ENCODE measurements at places on chromosomes 5 and 9.

DNA sequence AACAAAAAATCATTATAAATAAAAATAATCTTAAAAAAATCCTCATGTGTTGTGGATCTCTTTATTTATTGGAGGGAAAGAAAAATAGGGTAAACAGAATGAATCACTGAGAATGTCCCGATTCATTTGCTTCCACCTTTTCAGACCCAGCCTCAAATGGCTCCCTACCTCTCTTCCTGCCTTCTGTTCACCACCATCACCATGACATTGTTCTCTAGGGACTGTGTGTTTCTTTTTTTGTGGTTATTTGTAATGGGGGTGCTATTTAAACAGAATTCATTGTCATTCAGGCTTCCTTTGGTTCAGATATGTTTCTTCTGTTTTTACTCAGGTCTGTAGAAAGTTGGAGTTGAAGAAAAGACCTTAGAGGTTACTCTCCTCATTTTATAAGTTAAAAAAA, 198.2 kb downstream of the KIF4B start:
- no peak for DNase-seq

DNA sequence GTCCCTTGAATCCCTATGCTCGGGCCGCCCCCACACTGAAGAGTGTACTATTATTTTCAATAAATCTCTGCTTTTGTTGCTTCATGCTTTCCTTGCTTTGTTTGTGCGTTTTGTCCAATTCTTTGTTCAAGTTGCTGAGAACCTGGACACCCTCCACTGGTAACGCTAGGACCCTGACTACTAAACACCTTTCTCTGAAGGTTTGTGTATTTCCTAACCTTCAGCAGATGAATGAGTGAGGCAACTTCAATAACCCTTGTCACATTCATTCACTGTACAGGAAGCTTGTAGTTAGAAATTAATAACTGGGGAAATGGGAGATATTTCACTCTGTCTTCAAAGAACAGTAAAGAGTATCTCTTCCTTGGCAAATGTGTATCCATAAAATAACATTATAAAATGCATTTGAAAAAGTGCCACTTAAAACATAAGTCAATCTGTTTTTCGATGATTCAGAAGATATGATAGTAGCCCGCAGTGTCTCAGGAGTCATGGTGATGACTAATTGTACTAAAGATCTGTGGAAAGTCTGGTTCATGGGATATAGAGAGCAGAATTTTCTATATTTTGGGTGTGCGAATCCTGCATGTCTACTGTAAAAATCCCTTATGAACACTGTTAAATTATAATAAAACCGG, 43.2 kb upstream of the ANKH start:
- DNase-seq, result no peak

DNA sequence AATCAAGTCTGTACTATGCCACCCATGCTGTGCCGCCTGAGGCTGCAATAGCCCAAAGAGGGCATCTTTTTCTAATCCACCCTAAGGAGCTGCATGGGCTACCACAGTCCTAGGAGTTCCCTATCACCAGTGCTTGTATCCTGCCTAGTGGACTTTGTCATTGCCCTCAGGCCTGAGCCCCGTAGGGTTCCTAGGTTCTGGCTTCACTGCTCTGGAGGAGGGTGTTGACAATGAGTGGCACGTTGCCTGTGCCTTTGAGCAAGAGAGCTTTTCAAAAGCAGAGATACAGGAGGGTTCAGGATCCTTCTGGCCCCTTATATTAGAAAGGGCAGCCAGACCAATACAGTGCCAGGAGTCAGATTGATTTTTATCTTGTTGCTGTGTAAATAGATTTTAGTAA, 93.0 kb downstream of the PRDM6 start:
- no peak for DNase-seq

DNA sequence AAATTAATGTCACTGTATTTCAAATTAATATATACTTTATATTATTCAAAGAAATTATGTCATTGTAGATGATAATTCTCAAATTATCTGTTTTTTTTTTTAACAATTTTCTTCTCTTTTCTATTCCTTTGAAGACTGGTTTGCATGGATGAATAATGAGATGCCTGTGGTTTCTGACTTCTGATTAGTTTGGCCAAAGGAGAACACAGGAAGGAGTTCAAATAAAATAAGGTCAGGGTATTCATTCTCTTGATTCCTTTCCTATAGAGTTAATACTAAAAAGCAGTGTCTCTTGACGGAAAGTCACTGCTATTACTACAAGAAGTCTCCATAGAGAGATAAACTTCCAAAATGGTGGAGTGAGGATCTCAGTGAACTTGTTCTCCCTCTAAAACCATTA, 279.6 kb upstream of the FTMT start:
- no peak for DNase-seq

GRCh38 chr5:55102348-55102747, at the start of gene GZMA:
GZMA (plus strand) TSS chr5:55102646; CDS start chr5:55102683, 37 bp downstream.
- no peak for DNase-seq

GRCh38 chr5:56561-57290, 35.2 kb upstream of the PLEKHG4B start:
- DNase-seq, result no peak

- DNase-seq, result no peak
Measured at GRCh38 chr9:134736791-134737497, 95.3 kb downstream of the COL5A1 start.

DNA sequence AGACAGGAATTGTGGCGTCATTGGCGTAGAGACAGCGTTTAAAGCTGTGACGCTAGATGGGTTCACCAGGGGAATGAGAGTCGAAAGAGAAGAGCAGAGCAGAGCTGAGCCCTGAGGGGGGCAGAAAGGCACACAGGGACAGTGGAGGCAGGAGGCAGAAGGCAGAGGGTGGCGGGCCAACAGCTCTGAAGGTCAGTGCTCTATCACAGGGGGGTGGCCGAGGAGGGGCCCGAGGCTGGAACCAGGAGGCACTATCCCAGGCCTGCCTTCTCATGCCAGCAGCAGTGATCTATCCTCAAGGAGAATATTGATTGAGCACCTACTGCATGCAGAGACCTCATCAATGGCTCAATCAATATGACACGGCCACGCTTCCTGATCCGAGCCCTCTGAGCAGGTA, 132.4 kb downstream of the KCNIP1 start:
- no peak for DNase-seq

GRCh38 chr5:154287136-154287535, 96.6 kb downstream of the GALNT10 start:
- no peak for DNase-seq

DNA sequence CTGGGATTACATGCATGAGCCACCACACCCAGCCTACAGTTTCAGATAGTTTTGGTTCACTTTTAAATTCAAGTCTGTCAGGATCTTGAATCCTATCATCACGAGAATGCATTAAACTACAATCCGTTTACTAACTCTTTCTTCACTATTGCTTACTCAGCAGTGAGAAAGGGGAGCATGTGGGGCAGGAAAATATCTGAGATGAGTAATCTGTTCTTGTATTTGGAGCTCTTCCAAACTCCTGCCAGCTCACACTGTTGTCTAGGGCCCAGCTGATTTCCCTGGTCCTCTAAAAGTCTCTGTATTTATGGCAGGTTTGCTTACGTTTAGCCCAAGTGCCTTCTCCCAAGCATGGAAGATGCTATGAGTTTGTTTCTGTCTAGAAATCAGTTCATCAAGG, 152.2 kb downstream of the FGF18 start:
- no peak for DNase-seq

- no peak for DNase-seq
Measured at GRCh38 chr5:107508097-107508496, 162.6 kb downstream of the EFNA5 start.

All from activated naive CD4-positive, alpha-beta T cell (primary cell).